Muscle of leg (tissue), 16 donors: ENCODE measurements at places on chromosomes 1 and 21.

DNA sequence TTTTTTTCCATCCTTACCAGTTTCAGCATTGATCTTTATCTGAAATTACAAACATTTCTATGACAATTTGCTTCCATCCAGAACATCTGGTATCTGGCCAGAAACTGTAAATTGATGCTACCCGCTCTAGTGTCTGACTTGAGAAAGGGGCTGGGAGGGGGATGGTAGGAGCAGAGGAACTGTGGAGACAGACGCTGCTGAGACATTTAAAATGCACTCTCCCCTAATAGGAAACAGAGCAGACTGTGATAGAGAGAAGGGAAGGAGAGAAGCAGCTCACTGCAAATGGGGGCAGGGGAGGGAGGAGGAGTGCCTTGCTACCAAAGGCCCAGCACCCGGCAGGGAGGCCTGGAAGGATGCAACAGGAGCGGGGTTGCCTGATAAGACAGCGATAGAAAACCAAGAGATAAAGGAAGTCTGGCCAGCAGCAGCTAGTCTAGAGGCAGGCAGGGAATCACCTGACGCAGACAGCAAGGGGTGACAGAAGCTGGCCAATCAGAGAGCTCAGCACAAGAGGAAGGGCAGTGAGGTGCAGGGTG is 195.5 kb upstream of the NFIA start:
- DNase-seq = no peak

- DNase-seq = peak; percentile 62
Measured at GRCh38 chr1:26536081-26536480, 6.5 kb downstream of the RPS6KA1 start.

DNA sequence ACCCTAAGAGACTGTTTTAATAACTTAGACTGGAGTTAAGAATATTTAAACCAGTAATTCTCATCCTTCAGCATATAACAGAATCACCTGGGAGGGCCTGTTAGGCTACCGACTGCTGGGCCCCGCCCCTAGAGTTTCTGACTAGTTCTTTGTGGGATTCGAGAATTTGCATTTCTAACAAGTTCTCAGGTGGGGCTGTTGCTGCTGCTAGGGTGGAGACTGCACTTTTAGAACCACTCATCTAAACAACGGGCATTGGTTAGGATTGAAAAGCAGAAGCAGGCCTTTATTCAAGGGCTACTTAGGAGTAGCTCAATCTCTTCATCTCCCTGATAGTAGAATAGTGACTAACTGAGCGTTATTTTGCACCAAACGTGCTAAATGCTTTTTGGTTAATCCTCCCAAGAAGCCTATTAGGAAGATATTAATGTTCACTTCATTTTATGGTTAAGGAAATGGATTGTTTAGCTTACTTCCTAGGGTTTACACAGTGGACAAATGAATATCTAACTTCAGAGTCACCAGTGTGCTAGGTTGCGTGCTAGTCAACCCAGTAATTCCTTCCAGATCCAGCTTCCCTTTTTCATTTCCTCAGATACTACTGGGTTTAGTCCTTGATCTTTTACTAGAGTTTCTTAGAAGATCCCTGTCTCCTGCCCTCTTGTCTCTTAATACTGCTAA is 31.1 kb upstream of the UAP1 start:
- peak; percentile 16 for DNase-seq

DNA sequence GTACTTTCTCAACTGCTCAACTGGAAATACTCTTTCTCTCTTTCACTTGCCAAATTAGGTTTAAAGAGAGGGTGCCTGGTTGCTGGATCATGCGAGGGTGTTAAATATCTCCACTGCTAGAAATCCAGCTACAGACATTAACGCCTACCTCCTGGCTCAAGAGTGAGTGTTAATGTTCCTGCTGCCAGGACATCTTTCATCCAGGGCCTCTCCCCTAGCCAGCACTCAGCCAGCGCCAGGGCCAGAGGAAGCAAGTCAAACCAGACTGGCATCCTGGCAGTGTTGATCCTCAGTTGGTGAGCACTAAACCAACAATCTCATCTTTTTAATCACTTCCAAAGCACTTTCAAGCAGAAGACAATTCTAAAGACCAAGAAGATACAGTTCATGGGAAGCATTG is 92.9 kb upstream of the BARHL2 start:
- DNase-seq = no peak

DNA sequence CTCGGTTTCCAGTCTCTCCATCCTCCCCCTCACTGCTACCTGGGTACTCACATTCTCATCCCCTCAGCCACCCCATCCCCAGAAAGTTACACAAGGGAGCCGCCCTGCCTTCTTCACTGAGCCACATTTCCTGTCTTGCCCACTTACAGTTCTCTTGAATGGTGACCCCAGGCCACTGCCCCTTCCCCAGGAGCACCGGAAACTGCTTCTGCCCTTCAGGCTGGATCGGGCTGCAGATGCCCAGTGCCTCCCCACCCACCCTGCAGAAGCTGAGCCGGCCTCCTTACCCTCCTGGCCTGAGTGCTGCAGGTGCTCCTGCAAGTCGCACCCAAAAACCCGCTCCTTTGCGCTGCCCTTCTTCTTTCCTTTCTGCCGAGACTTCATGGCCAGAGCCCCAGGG is 450 bp downstream of the ARHGAP30 start:
- DNase-seq = no peak

DNA sequence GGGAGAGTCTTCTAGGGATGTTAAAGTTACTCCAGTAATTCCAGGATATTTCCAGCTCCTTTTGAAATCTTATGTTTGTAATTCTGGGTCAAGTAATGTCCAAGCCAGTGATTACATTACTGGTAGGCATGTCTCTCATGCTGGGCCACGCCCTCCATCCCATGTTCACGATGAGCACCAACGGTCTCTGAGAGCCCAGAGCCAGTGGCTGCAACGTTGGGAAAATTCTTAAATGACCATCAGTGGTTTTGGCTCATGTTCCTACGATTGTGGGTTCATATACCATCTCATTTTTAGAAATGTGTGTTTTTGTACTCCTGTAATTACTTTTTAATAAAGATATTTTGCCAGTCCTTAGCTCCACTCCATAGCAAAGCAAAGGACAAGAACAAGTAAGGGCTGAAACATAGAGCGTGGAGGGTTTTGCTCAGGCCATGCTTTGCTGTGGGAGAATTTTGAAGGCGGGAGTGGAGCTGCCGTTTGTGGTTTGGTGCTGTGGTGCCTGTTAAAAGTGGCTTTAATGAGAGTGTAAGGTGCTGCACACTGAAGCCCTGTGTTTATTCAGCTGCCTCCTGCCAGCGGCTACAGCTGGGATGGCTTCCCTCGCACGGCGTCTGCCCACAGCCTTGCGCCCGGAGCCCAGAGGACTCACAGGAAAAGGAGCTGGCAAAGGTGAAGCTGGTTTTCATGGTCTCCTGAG is 28.9 kb downstream of the VANGL1 start:
- DNase-seq = no peak

DNA sequence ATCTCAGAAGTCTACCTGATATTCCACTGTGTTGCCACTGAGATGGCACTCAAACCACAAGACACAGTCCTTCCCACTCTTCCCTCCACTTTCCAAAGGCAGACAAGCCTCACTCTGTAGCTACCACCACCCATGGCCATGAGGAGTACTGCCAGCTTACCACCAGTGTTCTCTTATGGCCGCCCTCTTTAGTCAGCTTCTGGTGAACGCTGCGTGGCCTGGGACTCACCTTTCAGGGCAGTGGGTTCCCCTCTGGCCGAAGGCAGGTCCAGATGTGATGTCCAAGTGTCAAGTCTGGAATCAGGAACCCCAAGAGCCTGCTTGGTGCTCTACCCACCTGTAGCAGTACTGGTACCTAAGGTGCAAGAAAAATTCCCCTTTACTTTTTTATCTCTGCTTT is 580.8 kb downstream of the LRRIQ3 start:
- no peak for DNase-seq

GRCh38 chr1:18811733-18812452 is 47.6 kb downstream of the TAS1R2 start:
- DNase-seq = peak; percentile 49

DNA sequence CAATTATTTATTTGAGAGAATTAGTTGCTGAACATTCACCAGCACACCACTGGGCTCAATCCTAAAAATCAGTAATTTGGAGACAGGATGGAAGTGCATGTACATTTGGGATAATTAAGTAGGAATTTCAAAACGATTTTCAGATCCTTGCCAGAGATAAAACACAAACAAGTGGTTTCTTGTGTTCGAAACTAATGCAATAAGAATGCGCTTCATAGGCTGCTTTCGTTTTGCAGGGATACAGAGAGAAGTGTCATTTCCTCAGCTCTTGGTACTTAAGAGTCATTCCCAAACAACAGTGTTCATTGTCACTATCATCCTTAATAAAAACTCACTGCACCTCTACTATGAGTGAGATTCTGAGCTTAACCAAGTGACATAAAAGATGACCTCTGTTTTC is 20.6 kb upstream of the USP24 start:
- DNase-seq = peak; percentile 14

DNA sequence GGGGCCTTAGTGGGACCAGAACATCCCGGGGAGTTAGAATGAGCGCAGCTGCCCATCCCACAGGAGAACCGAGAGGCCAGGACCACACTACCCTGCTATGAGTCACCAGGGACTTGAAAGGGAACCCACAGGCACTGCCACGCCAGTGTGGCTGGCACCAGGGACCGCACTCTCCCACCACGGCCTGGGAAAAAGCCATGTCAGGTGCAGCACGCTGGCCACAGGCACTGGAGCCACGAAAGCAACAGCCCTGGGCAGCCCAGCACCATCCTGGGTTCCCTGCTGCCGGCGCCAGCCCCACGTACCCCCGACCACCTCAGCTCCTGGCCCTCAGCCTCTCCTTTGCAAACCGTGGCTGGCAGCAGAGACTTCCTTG is 14.1 kb upstream of the TMEM240 start:
- no peak for DNase-seq

GRCh38 chr1:197768014-197768805 is 7.1 kb downstream of the DENND1B start:
- peak; percentile 25 for DNase-seq

- no peak for DNase-seq
Measured at GRCh38 chr1:87963556-87963955, 634.9 kb downstream of the LMO4 start.

DNA sequence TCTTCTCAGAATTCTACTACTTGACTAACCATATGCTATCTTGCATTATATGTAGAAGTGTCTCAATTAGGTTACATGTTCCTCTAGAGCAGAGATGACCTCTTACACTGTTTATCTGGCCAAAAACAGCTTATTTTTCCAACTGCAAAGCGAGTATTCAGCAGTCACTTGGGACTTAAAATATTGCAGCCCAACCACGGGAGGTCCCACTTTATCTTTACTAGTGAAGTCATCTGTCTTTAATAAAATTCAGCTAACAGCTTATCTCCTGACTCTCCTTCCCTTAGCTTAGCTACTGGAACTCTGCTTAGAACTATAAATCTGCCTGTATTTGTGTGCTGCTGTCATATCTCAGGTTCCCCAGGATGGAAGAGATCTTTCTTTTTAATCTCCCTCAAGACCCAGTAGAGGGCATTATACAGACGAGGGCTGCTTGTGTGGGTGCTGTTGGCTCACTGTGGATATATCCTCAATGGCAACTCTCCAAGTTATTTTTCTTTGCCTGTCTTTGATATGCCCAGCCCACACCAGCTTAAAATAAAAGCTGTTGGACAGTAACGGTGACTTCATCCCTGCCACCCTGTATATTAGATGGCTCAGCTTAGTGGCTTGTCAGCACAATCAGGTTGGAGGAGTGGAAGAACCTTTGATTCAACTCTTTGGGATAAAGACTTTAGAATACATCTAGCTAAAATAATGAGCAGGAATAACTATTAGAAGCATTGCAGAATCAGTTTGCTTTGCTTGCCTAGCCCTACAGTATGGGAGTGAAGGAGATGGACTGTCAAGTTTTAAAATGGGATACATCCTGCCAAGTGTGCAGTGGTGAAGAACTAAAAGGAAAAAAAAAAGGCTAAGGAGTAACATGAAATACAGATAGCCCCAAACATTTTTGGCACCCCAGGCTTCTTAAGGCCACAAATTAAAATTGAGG is 9.6 kb downstream of the ENSA start:
- peak; percentile 69 for DNase-seq

DNA sequence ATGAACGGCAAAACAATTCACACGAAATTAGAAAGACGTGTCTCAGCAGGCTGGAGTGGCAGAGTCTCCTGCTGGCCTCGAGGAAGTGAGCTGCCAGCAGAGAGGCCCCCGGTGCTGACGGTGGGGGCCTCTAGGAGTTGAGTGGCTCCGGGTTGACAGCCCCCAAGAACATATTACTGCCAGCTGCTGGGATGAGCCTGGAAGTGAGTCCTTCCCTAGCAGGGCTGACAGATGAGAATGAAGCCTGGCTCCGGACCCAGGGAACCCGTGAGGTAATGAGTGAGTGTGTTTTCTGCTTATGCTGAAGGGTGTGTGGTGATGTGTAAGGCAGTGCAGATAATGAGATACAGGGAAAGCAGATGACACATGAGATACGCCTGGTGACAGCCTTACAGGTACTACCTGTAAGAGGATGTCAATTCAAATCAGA is 23.5 kb upstream of the LRRC47 start:
- DNase-seq = peak; percentile 27

- peak; percentile 77 for DNase-seq
Measured at GRCh38 chr1:119808972-119809550, 2.2 kb downstream of the REG4 start.

DNA sequence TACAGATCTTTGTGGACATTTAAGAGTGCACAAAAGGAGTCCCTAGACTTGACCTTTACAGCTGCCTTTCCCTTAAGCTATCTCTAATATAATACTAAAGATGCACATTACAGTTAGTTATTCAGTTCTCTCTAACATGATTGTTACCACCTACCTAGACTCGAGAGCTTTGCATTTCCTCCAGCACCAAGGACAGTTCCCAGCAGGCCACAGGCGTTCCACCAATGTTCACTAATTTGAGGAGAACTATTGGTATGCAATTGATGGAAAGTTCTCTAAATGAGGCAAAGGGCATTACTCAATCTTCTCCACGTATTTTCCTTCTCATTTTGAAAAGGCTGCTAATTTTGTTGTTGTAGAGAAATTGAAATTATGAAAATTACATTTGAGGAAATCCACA is 5.4 kb upstream of the NTNG1 start:
- DNase-seq = peak; percentile 79

- peak; percentile 11 for DNase-seq
Measured at GRCh38 chr1:52057876-52058415, 1.9 kb downstream of the BTF3L4 start.

DNA sequence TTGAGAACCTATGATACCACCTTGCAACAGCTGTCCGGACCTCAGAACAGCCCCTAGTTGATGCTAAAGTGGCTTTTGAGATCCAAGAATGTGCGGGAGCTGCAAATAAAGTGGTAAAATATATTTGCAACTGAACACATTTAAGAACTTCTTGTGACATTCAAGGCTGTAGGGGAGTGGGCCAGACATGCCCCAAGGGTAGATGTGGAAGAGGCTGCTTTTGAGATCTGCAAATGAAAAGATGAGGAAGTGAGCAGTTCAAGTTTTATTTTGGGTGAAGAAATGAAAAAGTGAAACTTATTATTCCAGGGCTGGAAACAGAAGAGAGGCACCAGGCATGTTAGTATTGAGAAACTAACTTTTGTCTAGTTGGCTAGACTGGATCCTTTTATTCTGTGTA is 359.5 kb upstream of the PLXNA2 start:
- DNase-seq = no peak

- DNase-seq = no peak
Measured at GRCh38 chr1:48955774-48956173, 179.1 kb upstream of the BEND5 start.
